ENCODE measurements at places on chromosomes 12 and 14.

DNA sequence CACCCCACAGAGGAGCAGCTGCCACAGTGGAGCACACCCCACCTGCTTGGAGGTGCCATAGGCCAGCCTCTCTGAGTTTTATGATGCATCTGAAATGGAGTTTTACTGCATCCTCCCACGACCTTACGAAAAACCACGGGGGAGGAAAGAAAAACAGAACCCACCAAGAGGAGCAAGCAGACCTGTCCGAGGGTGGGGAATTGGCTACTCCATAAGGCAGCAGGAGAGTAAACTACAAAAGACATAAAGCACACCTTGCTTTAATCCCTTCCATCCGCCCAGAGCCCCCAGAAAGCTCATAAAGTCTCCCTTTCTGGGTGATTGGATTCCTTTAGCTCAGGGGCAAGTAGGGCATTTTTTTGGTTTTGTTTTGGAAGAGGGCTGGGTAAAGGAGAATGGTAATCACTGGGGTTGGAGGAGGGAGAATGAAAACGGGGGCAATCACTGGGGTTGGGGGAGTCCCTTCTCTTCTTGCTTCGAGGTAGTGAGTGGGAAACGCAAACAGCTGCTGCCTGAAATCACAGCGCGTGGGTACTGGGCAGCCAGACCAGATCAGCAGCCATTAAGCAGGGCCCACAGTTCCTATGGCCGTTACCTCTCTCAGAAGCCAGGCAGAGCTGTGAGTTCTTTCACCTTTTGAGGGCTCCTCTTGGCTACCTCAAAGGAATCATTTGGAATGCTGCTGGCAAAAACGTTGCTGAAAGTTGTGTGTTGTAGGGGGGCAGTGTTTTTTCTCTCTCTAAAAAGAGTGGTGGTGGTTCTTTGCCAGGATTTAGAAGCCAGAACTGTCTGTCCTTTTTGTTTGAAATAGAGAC, 433.6 kb downstream of the ZFP36L1 start:
- DNase-seq, result no peak

DNA sequence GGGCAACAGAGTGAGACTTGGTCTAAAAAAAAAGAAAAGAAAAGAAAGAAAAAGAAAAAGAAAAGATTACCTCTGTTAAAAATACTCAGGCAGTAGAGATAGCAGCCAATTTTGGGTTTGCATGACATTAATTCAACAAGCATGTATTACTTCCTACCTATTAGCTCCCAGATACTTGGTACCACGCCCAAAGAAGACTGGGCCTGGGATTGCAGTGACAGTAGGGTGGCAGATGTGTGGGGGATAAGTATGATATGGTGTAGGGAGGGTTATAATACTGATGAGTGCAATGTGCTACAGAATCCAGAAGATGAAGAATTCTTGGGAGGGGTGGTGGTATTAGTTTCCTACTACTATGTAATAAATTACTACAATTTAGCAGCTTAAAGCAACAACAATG, 46.4 kb upstream of the FOS start:
- DNase-seq, result no peak

DNA sequence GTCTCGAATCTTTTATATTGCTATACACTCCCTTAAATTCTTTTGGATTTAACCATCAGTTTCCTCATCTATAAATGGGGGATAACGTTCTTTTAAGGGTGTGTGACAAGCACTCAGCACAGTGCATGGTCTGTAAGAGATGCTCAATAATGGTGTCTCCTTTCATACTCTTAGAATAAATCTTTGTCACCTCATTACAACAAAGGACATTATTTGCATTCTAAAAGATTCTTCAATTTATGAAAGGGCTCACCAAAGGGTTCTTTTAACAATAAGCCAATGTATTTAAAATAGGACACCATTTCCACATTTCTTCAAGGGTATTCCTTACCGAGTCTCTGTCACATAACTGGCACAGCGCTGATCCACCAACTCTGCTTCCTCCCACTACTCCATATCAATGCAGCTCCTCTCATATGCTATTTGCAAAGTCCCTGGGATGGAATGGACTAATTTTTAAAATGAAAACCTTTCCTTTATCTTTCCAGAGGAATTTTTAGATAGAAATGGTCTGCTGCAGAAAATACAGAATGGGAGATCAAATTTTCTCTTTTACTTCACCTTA, 29.2 kb upstream of the RIC8B start:
- no peak for DNase-seq

DNA sequence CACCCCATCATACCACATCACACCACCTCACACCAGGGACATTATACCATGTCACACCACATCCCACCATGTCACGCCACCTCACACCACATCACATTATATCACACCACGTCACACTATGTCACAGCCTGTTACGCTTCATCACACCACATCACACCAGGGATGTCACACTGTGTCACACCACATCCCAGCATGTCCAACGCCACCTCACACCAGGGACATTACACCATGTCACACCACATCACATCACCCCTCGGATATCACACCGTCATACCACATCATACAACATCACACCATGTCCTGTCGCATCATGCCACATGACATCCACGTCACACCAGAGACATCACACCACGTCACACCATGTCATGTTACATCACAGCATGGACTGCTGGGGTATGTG, 235.5 kb downstream of the TMEM121 start:
- no peak for DNase-seq

GRCh38 chr12:94603434-94604365, 46.7 kb downstream of the TMCC3 start:
- DNase-seq, result no peak

- DNase-seq, result no peak
These were observed 17.1 kb upstream of the DLK1 start for GRCh38 chr14:100709289-100710284.

- no peak for DNase-seq
These were observed 176.1 kb downstream of the AEBP2 start for GRCh38 chr12:19615384-19615725.

- no peak for DNase-seq
These were observed 14.4 kb downstream of the SPTLC2 start for GRCh38 chr14:77601846-77602619.

Data from GM10248 (cell line).